Putamen (tissue), 1 donor: ENCODE measurements at places on chromosomes 7 and 10.

DNA sequence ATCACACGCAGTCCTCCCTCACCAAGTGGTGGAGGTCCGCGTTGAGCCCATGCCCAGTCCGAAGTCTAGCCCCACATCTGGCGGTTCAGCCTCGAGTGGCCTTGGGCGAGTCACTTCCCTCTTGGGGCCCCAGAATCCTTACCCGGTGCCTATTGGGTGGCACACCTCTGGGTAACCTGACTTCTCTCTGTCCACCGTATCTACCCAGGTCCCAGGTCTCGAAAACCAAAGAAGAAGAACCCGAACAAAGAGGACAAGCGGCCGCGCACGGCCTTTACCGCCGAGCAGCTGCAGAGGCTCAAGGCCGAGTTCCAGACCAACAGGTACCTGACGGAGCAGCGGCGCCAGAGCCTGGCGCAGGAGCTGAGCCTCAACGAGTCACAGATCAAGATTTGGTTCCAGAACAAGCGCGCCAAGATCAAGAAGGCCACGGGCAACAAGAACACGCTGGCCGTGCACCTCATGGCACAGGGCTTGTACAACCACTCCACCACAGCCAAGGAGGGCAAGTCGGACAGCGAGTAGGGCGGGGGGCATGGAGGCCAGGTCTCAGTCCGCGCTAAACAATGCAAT, 4.3 kb downstream of the EN2 start:
- no peak for DNase-seq

DNA sequence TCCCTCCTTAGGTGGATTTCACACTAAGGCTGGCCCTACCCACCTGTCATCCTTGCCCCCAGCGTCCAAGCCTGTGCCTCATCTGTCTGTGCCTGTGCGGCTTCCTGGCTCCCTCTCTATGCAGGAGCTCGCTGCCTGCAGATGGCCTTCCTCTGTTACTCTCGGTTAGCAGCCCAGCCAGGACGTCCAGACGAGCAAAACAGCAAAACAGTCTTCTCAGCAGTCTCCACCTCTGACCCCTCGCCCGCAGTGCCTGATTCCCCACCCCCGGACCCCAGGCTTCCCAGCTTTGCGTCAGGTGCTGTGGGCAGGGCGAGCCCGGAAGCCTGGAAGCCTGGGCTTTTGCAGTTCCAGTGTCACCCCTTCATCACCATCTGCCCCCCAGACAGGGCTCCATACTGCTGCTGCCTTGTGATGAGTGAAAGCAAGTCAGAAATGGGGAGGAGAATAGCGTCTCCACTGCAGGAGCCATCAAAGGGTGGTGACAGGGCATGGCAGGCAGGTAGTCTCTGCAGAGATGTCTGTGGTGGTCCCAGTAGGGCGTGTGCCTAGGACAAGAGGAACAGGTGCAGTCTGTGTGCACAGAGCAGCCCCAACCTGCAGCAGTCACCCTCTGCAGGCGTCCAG, 88.5 kb downstream of the ADCY1 start:
- no peak for DNase-seq

- DNase-seq = no peak
Measured at GRCh38 chr10:43682956-43683355, 34.3 kb upstream of the ZNF32 start.

DNA sequence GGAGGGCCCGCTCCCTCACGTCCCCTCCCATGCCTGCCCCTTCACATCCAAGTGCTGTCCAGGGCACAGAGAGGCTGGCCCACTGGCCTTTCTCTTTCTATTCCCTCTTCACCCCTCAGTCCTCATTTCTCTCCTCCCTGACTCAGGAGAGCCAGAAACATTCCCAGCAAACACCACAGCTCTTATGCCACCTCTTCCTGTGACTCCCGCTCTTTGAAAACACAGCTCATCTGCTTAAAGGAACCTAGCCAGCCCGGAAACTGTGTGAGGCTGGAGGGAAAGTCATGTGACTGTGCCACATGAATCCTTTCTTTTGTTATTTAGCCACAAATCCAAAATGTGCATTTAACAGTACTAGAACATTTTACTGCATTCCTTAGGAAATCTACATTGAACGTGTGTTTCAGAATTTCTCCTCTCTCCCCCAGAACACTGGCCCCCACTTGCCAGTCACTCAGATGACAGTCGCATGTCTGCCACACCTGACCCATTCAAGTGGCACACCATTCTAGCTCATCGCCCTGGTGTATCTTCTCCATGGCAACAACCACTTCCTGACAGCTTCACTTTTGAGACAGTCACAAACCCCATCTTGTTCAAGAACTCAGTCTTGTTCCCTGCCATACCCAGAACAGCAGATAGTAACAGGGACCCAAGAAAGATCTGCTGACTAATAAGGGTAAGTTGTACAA, 42.8 kb downstream of the GRB10 start:
- peak; percentile 46 for DNase-seq

- DNase-seq = no peak
Measured at GRCh38 chr10:33365301-33365700, 30.8 kb upstream of the NRP1 start.

- no peak for DNase-seq
Measured at GRCh38 chr7:39733881-39734632, 110.7 kb downstream of the RALA start.

- no peak for DNase-seq
Measured at GRCh38 chr10:86391986-86392722, 25.6 kb upstream of the GRID1 start.

DNA sequence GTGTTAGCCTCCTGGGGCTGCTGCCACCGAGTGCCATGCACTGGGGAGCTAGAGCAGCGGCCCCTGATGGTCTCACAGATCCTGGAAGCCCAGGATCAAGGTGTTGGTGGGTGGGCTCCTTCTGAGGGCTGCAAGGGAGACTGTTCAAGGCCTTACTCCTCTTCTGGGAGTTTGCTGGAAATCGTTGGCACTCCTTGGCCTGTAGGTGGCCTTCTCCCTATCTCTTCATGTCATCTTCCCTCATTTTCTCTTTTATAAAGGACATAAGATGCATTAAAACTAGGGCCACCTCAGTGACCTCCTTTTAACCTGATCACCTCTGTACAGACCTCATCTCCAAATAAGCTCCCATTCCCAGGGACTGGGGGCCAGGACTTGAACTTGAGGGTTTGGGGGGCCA, 27.0 kb upstream of the ZNF862 start:
- DNase-seq = no peak

- DNase-seq = no peak
Measured at GRCh38 chr10:77849039-77849664, 77.4 kb downstream of the DLG5 start.

GRCh38 chr10:126013489-126014281, 117.3 kb downstream of the FANK1 start:
- DNase-seq = no peak

DNA sequence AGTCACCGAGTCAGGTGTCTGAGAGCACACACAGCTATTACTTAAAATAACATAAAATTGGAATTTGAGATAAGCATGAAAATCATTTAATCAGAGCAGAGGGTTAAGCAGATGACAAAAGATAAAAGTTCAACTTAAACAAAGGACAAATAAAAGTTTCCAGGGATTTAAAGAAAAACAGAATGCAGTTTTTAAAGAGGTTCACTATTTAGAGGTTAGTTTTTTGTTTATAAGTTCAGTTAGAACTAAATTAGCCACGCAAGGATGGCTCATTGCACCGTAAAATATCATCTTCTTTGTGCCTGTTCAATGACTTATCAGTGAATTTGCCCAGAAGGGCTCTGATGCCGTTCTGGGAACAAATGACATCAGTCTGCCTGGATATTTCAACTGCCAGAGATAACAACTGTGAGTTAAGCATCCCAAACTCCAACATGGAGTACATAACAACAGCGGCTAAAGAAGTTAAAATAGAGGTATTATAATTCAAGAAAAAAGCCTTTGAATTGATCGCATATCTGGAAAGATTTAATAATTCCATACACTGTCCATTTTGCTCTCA, 107.8 kb downstream of the ANK3 start:
- DNase-seq = no peak

DNA sequence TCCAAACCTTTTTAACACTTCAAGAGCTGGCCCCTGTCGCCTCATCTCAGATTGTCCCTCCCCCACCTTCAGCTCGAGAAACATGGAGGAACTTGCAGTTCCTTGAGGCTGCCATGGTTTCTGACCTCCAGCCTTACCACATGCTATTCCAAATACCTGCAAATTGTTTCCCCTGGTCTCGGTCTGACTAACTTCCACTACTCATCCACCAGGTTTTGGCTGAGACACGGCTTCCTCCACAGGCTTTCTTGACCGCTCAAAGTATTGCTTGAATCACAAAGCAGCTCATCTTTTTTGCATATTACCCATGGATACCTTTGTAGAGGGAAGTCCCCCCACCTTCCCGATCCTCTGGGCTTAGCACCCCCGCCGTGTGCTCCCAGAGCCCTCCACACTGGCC, 5.2 kb upstream of the SAMD8 start:
- DNase-seq = no peak

- DNase-seq = no peak
Measured at GRCh38 chr10:4541292-4541691, 284.7 kb upstream of the AKR1E2 start.

- no peak for DNase-seq
Measured at GRCh38 chr10:26243351-26243720, 26.8 kb downstream of the GAD2 start.

- no peak for DNase-seq
Measured at GRCh38 chr10:6737080-6737641, 157.1 kb upstream of the PRKCQ start.

- no peak for DNase-seq
Measured at GRCh38 chr7:85164376-85164775, 22.5 kb downstream of the SEMA3D start.

- no peak for DNase-seq
Measured at GRCh38 chr10:130638991-130639390, 502.8 kb downstream of the GLRX3 start.

GRCh38 chr7:38478404-38478803, 152.8 kb downstream of the AMPH start:
- DNase-seq = no peak

DNA sequence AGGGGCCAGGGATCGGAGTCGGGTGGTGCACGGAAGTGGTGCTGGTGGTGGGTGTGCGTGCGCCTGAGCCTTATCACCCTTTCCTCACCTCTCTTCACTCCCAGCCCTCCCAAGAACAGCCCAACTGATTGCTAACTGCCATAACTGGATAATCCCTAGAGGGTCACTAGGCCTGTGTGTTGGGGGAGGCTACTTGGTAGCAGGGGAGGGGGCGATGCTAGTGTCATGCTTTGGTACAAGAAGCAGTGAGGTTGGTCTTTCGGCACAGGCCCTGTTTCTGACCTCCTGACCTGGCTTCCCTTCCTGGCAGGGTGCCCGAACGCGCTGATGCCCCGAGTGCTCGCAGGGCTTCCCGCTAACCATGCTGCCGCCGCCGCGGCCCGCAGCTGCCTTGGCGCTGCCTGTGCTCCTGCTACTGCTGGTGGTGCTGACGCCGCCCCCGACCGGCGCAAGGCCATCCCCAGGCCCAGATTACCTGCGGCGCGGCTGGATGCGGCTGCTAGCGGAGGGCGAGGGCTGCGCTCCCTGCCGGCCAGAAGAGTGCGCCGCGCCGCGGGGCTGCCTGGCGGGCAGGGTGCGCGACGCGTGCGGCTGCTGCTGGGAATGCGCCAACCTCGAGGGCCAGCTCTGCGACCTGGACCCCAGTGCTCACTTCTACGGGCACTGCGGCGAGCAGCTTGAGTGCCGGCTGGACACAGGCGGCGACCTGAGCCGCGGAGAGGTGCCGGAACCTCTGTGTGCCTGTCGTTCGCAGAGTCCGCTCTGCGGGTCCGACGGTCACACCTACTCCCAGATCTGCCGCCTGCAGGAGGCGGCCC, 652 bp downstream of the KAZALD1 start:
- DNase-seq = no peak

GRCh38 chr10:62585211-62585775, 211.1 kb downstream of the ZNF365 start:
- no peak for DNase-seq

DNA sequence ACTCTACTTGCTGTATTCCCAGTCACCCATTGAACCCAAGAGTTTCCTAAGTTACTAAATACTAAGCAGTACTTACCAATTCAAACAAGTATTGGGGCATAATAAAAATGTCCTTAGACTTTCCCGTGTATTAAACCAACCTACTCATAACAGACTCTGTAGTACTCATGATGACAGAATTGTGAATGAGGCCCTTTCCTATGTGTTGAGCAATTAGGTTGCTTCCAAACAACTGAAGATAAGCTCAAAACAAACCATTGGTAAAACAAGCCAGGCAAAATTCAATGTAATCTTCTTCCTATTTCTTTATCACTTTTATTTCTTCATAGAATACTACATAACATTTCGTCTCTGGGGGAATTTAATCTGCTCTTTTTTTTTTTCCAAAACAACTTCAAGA, 106.5 kb upstream of the ANK3 start:
- no peak for DNase-seq

- no peak for DNase-seq
Measured at GRCh38 chr10:132438091-132439024, 41.4 kb downstream of the PWWP2B start.

- peak; percentile 53 for DNase-seq
Measured at GRCh38 chr7:87312215-87312865, 33.1 kb upstream of the CROT start.

GRCh38 chr7:2512713-2513112, 6.9 kb upstream of the LFNG start:
- no peak for DNase-seq

DNA sequence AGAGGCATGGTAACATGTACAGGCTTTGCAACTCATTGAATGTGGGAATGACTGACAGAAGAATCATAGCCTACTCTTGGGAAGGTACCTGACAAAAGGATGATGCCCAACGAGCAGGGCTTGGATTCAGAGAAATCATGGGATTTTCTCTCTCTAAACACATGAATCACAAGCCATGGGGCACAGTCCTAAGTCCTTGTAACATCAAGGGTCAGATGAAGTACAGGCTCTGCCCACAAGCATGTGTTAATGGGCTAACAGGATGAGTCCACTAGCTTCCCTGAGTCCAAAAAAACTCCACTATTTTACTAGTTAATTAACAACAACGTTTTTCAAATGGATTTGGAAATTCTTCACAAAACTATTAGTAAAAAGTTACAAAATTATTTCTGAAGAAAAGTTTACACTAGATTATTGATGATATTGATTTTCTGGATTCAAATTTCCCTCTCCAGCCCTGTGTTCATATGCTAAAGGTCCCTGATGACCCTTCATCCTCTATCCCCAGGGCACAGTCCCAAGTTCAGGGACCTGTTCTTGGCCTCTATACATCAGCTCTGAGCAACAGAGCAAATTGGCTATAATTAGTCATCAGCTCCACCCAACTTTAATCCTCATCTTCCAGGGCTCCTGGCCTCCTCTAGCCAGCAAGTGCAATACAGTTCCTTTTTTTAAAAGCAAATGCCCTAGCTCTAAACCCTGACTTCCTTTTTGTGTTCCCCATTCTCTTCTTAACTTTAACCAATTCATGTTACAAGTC, 99.8 kb downstream of the GSAP start:
- no peak for DNase-seq
